HT1080 (cell line): ENCODE measurements at places on chromosomes 7 and 10.
A peak's percentile ranks its signal among the peaks of the same experiment; 100 is the strongest.

GRCh38 chr10:129870961-129871621 lies 93.0 kb downstream of the EBF3 start:
- no peak for DNase-seq

DNA sequence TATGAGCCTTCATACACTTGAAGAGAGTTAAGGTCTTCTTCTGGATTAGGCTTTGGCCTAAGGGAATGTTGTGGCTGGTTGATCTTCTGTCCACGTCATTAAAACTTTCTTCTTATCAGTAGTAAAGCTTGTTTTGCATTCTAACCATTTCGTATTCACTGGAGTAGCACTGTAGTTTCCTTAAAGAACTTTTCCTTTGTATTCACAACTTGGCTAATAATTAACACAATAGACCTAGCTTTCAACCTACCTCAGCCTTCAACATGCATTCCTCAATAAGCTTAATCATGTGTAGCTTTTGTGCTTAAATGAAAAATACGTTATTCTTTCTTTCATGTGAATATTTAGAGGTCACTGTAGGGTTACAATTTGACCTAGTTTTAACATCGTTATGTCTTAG lies 42.8 kb downstream of the AKR1C8 start:
- DNase-seq = no peak

DNA sequence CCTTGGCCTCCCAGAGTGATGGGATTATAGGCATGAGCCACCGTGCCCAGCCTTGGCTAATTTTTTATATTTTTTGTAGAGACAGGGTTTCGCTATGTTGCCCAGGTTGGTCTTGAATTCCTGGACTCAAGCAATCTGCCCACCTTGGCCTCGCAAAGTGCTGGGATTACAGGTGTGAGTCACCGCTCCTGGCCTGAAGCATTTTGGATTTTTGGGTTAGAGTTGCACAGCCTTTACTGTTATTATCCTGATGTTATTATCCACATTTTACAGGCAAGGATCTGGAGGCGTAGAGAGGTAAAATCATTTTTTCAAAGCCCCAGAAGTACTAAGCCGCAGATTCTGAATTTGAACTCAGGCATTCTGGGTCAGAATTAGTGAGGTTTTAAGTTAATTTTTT lies 75.4 kb downstream of the TCF7L2 start:
- no peak for DNase-seq

DNA sequence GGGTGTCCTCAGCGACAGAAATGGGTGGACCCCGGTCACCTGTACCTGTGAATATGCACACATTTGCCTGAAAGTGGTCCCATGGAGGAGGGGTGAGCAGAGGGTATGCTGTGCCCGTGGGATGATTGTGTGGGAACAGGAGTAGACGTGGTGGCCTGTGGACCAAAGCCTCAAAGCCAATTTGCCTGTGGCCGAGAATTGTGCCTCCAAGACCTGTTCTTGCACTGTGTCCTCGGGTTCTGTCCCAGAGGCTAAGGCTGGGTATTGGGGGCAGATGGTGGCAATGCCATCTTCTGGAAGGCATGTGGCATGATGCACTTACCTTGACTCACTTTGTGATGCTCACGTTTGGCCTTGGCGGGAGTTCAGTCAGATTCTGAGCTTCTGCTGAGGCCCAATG lies 351.0 kb downstream of the TCERG1L start:
- no peak for DNase-seq

GRCh38 chr7:11428877-11429581 lies 403.0 kb downstream of the THSD7A start:
- no peak for DNase-seq

DNA sequence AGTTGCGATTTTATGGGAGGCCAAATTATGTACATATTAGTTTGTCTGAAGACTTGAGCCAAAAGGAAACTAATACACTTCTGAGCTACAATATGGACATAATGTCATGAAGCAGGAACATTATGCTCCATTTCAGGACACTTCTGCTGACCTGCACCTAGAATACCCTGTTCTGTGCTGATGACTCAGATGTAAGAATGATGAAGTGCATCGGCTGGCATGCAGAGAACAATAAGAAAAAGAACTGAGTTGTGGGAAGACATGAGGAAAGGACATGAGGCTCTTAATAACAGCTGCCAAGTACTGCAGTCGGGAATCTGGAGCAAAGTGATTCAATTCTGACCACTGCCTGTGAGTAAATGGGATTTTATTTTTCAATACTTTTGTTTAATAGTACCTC lies 192.9 kb upstream of the VSTM2A start:
- DNase-seq = peak; percentile 73

DNA sequence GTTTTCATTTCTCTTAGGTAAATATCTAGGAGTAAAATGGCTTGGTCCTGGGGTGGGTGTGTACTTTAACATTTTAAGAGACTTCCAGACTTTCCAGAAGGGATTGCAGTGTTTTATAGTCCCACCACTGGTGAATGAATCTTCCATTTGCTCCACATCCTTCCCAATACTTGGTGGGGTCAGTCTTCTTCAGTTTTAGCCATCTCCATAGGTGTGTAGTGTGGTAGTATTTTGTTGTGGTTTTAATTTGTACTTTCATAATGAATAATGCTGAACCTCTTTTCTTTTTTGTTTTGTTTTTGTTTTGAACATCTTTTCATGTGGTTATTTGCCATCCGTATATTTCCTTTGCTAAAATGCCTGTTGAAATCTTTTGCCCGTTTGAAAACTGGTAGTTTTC lies 86.4 kb downstream of the ANKRD61 start:
- no peak for DNase-seq

GRCh38 chr10:113028456-113029440 lies 78.7 kb downstream of the TCF7L2 start:
- no peak for DNase-seq

- no peak for DNase-seq
These were observed 42.8 kb downstream of the SPOCK2 start for GRCh38 chr10:72045586-72045985.
